ENCODE measurements at places on chromosomes 7 and 10.

- no peak for DNase-seq
These were observed 319.6 kb downstream of the ELMO1 start for GRCh38 chr7:37129035-37129425.

DNA sequence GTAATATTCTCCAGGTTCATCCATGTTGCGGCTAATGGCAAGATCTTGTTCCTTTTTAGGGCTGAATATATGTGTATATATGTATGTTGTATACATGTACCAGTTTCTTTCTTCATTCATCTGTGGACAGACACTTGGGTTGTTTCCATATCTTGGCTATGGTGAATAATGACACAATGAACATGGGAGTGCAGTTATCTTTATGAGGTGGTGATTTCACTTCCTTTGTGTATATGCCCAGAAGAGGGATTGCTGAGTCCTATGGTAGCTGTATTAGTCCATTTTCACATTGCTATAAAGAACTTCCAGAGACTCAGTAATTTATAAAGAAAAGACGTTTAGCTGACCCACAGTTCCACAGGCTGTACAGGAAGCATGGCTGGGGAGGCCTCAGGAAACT is 17.1 kb upstream of the TSPAN15 start:
- no peak for DNase-seq

GRCh38 chr10:14385596-14386593 is 55.2 kb upstream of the FRMD4A start:
- DNase-seq = no peak

DNA sequence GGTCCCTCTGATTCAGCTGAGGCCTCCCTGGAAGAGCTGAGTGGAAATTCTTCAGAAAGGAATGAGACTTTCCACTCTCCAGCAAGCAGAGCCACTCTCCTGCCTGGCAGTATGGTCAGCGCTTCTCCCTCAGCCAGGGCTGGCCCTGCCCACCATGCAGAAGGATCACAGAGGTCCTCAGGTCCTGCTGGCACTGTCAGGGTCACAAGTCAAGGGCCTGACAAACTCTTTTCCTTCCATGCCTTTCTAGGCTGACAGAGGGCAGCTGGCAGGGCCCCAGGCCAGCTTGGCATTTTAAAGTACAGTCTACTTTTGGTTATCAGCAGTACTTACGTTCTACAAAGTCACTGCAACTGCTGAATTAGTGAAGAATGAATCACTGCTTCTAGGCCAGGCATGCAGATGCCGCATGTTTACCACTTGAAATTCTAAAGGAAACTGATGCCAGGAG is 119.3 kb upstream of the FRMD4A start:
- DNase-seq = peak; percentile 23
